ENCODE measurements at places on chromosomes 2 and 18.

DNA sequence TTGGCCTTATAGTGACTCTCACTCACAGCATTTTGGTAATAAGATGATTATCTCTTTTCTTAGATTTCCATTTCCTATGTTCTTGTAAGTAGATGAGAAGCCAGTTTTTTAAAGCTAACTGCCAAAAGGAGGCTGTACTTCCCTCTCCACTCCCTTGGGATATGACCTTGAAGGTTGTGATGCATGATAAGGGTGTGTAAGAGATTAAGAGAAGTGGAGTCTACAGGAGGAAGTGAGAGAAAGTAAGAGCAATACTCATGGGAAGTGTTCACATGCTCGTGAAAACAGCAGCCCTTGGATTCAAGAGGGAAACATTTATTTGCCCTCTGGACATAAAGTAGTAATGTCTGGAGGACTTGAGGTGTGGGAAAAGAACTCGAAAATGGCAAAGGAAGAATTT is 171.5 kb downstream of the EVA1A start:
- no peak for DNase-seq

DNA sequence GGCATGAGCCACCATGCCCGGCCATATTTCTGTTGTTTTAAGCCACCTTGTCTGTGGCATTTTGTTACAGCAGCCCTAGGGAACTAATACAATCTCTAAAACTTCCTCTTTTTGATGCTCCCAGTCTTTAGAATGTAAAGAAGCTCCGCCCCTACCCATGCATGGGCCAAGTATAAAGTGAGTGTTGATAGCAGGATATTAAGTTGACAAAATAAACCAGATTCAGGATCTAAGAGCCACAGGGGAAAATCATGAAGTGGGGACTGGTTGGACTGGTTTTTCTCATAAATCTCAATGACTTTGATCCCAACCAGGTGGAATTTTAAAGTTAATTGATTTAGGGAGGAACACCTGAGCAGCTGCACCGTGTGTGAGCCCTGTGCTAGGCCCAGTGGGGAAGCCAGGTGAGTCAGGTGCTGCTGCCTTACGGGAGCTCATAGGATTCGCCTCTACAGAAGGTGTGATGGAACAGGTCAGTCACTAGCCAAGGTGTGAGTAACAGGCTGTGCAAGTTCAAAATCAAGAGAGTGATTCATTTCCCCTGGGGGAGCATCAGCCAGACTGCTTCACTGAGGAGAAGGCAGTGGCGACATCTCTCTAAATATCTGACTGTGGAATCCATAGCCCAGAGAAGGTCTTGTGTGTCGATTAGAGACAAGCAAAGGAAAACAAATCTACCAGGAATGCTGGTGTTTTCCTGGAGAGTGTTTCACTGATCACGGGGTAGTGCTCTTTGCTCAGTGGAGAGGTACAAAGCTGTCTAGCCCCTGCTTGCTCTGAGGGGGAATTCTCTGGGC is 63.0 kb upstream of the MSH2 start:
- DNase-seq: no peak

DNA sequence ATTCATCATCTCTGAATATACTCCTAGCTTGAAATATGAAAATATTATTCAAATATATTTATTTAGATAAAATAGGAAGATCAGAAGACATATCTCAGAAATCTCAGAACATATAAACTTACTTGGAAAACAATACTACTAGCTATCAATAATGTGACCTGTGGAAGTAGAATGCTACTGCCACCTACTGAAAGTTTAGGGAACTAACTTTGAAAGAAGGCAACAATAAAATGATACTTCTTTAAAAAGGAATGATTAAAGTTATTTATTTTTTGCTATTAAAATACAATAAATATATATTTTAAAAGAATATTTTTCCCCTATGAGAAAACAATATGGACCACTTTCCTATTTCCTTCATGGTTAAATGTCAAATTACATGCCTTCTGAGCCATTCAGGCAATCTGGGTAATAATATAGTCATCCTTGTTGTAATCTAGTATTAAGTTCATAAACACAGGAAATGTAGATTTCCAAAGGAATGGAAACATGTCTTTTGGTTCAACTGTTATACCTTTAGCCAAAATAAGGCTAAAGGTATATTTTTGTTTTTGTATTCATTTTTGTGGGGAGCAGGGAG is 26.0 kb downstream of the ACADL start:
- DNase-seq: no peak

DNA sequence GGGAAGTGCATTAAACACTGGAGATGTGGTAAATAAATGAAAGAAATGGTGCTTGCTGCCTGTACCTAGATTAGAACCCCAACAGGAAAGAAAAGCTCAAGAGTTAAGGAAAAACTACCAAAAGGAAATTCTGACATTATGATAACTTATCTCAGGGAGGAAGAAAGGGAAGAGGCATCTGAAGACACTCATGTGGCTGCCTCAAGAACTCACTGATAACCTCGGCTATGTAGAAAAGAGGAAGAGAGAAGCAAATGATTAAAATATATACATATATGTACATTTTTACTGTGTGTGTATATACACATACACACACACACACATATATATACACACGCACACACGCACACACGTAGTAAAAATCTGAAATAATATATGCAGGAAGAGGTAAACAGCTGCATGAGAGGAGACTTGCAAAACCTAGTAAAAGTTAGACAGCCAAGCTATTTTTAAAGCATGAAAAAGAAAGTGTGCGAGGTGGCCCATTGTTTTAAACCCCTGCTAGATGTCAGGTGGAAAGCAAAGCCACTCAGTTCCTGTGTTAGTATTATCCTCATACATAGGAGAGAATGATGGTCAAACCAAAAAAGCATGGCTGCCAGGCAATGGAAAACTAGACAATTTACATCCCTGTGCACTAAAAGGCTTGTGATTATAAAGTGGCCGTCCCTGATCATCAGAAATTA is 483.0 kb upstream of the NRP2 start:
- no peak for DNase-seq

- no peak for DNase-seq
Measured at GRCh38 chr2:28656937-28657615, 94.6 kb upstream of the PPP1CB start.

GRCh38 chr2:46273919-46274318 is 23.3 kb upstream of the EPAS1 start:
- DNase-seq: no peak

GRCh38 chr2:960061-960736 is 9.6 kb downstream of the SNTG2 start:
- no peak for DNase-seq

- DNase-seq: no peak
Measured at GRCh38 chr2:67526283-67526682, 129.2 kb downstream of the ETAA1 start.

GRCh38 chr2:65275141-65275915 is 47.7 kb downstream of the ACTR2 start:
- no peak for DNase-seq

DNA sequence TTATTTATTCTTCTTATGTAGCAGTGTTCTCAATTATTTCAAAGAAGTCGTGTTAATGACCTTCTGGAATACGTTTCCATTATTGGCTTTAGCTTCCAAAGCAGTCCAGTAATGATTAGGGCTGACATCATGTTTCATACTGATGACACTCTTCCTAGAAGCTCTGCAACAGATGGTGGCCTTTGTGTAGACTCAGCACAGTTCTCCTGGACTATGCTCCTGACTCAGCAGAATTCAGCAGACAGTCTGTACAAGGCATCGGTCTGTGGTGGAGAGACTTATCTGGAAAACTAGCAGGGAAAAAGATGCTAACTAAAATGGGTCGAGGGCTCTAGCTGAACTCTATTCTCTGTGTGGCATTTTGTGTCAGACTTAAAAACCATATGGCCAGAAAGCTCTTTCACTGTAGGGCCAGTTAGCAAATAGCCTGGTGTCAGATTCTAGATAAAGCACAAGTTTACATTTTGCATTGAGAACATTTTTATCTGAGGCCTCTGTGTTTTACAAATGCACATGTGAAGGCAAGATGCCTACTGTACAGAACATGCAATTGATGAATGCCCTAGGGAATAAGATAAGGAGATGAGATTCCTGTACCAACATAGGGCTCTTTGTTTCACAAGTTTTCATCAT is 35.1 kb downstream of the GULP1 start:
- no peak for DNase-seq

DNA sequence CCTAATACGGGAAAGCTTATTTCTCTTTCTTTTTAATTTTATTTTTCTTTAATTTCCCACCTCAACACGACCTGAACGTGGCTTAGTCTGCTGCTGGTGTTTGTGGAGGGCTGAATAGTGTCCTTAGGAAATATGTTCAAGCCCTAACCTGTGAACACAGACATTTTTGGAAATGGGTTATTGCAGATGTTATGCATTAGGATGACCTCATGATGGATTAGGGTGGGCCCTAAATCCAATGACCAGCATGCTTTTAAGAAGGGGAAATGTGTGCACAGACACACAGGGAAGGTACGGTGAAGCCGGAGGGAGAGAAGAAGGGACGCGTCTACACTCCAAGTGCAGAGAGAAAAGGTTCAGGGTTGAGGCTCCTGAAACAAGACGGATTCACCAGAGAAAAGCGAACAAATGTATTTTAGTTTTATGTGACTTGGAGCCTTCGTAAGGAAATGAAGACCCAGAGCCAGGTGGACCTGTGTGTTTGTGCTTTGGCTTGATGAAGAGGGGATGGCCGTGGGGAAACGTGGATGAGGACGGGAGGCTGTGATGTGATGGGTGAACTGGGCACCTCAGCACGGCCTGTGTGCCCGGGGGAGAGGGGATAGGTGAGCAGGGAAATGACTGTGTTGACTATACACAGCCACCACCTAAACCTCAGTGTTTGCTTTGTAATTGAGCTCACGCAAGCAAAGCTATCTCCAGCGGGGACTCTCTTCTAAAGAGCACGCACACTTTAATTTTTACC is 37.5 kb downstream of the RTP5 start:
- no peak for DNase-seq

DNA sequence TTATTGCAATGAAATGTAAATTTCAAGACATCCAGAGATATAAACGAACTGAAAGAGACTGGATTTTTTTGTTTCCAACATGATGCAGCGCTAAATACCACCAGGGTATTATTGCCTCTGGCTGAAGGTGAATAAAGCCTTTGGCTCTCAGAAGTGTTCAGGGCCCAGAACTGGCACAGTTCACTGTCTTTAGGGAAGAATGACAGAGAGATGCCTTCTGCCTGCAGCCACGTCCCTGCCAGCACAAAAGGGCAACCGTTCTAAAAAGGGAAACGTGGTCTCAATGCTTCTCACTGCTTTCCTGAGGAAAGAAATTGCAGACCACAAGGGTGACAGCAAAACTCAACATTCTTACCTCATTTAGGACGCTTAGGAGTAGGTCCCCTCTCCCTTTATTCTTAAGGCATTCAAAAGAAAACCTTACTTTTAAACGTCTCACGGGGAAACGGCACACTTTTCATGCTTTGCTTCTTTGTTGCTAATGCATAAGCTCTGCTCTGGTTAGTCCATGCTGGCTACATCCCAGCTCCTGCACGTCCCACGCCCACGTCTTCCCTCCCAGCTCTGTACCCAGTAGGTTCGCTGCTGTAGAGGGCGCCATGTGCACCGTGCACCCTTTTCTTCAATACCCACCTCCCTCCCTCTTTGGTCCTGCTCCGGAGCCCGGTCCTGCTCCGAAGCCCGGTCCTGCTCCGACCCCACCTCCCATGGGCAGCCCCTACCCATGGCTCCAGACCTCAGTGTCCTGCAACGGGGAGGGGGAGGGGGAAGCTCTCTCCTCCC is 171.0 kb downstream of the HRH4 start:
- DNase-seq: no peak

DNA sequence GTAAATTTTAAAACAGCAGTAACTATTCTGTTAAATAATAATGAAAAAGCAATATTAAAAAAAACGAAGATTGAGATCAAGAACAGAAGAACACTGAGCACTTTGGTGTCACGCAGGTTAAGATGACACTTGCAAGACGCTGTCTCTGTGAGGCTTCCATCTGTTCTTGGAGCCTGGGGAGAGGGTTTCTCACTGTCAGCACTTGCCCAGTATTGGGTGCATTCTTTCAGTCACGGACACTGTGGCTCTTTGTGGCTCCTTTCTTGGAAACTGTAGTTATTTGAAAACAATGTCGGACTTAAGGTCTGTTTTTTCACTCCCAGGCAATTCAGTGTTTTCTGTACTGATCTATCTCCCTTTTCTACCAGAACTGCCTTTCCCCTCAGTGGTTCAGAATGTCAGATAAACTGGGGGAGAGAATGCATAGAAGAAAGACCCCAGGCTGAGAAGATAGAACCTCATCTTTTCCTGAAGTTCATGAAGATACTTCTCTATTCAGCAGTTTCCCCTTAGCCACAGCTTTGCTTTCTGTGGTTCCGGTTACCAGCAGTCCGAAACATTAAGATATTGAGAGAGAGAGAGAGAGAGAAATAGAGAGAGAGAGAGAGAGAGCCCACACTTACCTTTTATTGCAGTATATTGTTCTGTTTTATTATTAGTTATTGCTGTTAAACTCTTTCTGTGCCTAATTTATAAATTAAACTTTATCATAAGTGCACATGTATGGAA is 283.3 kb downstream of the DCDC2C start:
- DNase-seq: no peak

DNA sequence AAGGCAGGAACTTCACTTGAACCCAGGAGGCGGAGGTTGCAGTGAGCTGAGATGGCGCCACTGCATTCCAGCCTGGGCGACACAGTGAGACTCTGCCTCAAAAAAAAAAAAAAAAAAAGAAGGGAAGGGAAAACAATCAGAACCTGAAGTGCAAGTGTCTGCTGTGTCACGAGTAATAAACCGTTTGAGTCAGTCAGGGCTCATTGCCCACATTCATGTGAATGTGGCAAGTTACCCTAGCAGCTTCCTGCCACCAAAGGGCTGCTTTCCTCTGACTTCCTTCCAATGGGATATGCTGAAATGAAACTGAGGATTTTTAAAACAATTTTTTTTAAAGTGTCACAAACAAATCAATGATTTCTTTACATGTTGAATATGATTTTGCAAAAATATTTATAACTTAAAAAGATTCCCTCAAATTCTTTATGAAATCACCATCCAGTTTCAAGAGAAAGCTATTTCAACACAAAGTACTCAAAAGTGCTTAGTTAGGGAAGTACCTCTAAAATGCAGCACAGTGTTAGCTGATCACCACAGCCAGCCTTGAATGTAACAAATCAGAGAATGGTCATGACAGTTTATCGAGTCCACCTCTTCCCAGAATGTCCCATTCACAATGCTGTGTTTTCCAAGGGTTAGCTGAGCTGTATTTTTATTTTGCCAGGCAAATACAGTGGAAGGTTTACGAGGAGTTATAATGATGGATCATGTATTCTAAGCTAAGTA is 36.4 kb downstream of the WDSUB1 start:
- DNase-seq: no peak

GRCh38 chr2:7427293-7428060 is 510.3 kb downstream of the RNF144A start:
- DNase-seq: no peak
